ENCODE measurements at places on chromosomes 1 and 21.

DNA sequence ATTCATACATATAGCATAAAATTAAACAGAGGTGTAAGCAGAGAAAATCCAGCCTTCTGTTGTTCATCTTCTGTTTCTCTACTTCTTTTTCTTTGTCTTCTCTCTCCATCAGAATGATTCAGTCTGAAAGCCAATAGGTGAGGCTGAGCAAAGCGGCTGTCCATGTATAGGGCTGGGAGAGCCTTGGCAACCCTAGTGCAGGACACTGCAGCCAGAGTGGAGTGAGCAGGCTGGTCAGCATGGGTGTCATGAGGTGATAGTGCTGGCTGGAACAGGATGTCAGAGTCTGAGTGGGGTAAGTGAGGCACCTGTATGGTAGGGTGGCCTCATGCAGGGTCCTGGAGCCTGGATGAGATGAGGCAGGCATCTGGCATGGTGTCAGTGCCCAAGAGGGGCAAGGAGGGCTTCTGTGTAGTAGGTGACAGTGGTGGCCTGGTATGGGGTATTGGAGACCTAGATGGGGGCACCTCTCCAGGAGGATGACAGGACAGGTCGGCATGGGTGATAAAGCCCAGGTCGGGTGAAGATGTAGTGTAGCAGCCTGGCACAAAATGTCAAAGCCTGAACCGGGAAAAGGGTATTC is 45.5 kb upstream of the GTF2B start:
- DNase-seq, result no peak

DNA sequence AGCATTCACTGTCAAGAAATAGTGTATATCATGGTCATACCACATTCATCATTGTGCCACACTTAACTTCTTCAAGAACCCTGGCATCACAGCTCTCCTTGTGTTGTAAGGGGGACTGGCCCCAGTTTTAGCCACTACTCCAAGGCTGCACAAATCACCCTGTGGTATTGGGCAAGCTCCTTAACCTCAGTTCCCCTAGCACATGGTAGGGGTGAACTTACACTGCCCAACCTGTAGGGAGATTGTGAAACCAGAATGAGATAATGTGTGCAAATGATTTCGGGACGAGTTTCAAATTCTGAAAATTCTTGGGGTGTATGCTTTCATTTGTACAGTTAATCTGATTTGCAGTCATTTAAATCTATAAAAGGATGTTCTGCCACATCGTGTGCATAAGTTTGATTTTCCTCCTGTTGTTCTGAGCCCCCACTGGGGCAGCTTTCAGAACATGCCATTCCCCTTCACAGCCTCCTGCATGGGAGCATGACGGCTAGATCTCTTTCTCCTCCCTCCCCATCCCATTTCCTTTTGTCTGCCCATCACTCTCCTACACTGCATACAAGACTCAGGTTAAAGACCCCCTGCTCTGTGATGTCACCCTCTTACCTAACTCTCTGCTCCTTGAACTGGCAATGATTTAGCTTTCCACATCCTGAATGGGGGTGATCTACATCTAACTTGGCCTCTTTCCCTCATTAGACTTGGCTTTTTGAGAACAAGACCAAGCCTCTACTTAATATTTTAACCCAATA is 290.3 kb downstream of the CHRM3 start:
- no peak for DNase-seq

- no peak for DNase-seq
Observed at GRCh38 chr21:17610911-17611310, 1.8 kb downstream of the BTG3 start.

DNA sequence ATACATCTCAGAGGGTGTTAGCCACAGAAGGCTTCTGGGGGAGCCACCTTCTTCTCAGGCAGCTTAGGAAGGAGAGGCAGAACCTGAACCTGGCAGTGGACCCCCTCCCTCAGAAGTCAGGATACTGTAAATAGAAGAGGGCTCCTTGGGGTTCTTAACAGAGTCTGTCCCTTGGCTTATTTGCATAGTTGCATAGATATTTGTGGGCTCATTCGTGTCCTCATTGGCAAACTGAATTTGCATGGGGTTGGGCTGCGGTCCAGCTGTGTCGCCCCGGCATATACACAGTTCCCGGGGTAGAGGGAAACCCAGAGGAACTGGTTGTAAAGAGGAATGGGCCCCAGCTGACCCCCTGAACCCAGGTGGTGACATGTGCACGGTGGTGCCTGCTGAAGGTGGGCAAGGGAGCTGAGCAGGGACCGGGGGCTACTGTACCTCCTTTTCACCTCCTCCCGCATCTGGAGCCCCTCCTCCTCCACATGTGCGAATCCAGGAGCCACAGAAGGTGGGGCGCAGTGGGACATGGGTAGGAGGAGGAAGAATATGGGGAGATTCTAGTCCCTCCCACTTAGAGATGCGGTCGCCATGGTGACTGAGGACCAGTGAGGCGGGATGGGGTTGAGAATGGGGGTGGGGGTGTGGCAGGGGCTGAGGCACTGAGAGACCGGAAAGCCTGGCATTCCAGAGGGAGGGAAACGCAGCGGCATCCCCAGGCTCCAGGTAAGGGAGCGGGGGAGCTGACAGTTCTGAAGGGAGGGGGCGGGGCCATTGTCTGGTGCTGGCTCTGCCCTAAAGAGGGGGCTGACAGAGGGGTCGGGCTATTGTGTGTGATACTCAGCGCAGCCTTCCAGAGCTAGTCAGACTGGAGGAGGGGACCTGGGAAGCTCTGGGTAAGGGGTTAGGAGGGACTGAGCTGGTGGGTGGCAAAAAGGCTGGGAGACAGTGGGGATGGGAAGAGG is 3.7 kb upstream of the SEMA4A start:
- DNase-seq, result no peak

GRCh38 chr1:184933944-184934343 is 40.4 kb downstream of the NIBAN1 start:
- DNase-seq, result no peak

DNA sequence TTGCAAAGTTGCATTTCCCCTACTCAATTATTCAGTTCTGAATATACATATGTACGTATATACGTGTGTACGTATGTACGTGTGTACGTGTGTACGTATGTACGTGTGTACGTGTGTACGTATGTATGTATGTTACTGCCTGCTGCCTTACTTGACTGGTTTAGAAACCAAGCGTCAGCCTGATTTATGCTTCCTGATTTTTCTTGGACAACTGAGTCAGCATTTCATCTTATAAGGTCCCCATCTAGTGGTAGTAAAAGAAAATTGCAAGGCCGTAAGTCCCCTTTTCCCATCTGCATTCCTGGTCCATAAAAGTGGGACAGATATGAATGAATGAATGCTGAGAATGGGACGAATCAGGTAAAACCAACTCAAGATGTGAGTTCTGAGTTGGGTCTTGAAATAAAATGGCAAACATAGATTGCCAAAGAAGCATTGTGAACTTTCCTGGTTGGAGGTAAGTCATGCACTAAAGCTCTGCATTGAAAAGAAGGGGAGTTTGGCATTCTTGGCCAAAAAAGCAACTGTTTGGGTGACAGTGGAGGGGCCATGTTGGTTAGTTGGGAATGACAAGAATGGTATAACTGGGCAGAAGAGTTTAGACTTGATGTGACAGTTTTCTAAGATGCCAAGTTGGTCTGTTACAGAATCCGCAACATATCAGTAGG is 76.4 kb upstream of the DNAH14 start:
- DNase-seq, result peak; percentile 73
